ENCODE measurements at places on chromosomes 3 and 15.
A peak's percentile ranks its signal among the peaks of the same experiment; 100 is the strongest.

- DNase-seq, result no peak
Measured at GRCh38 chr3:53154881-53155285, 6.1 kb upstream of the PRKCD start.

- no peak for DNase-seq
Measured at GRCh38 chr3:123154020-123154985, 47.4 kb upstream of the SEC22A start.

GRCh38 chr15:40082195-40082883 lies 26.3 kb downstream of the BMF start:
- DNase-seq, result no peak

GRCh38 chr3:14552041-14552648 lies 12.0 kb upstream of the GRIP2 start:
- DNase-seq, result no peak

GRCh38 chr3:151305060-151305774 lies 11.4 kb downstream of the GPR87 start:
- no peak for DNase-seq

GRCh38 chr3:66276705-66277274 lies 56.0 kb downstream of the SLC25A26 start:
- DNase-seq, result peak; percentile 44
